ENCODE measurements at places on chromosomes 3 and 15.
A peak's percentile ranks its signal among the peaks of the same experiment; 100 is the strongest.

DNA sequence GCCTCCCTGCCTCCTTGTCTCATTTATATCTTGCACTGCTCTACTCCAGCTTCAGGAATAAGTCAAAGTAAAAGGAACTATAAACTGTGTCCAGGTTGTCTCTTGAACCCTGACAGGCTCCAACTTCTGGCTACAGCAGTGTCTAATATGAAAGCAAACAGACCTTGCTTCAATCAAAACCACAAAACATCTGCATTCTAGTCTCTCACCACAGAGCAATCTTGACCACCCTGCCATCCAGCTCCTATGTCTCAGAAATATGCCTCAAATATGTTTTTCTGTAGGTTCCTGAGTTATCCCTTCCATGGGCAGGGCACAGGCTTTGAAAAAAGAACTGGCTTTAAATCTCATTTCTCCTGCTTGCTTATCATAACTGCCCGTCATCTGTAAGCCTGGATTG, 13.0 kb upstream of the RAMAC start:
- DNase-seq: no peak

GRCh38 chr15:40320931-40321371, 2.5 kb upstream of the INAFM2 start:
- DNase-seq: peak; percentile 82

- DNase-seq: no peak
Measured at GRCh38 chr3:149376718-149377407, 586 bp downstream of the TM4SF1 start.

DNA sequence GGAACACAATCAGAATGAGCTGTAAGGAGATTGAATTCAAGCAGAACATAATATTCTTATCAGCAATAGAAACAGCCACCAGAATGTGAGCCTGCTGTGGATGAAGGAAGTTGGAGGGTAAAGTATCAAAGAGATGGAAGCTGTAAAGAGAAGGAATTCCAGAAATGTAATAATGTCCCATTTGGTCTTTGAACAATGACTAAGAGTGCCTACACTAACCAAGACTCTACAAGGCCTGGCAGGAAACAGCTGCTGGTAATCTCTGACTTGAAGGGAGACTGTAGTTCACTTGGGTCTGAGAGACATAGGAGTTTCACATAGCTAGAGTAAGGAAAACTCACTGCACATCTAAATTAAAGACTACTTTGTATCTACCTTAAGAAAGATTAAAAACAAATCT, 1176.0 kb upstream of the ALCAM start:
- no peak for DNase-seq

- DNase-seq: no peak
Measured at GRCh38 chr15:96047255-96047931, 283.1 kb upstream of the NR2F2 start.

DNA sequence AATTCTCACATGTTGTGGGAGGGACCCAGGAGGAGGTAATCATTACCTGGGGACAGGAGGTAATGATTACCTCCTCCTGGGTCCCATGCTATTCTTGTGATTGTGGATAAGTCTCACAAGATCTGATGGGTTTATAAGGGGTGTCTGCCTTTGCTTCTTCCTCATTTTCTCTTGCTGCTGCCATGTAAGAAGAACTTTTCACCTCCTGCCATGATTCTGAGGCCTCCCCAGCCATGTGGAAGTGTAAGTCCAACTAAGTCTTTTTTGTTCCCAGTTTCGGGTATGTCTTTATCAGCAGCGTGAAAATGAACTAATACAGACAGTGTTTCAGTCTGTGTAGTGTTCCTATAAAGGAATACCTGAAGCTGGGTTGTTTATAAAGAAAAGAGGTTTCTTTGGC, 13.1 kb upstream of the KCTD6 start:
- DNase-seq: no peak

- peak; percentile 95 for DNase-seq
Measured at GRCh38 chr3:66038726-66039589, at the start of gene MAGI1. TSS of gene MAGI1 (minus strand) at chr3:66038918. CDS start at chr3:66038308, 610 bp downstream.

All from testis (tissue), 5 donors.